SW480 (cell line): ENCODE measurements at places on chromosomes 16 and 17.

DNA sequence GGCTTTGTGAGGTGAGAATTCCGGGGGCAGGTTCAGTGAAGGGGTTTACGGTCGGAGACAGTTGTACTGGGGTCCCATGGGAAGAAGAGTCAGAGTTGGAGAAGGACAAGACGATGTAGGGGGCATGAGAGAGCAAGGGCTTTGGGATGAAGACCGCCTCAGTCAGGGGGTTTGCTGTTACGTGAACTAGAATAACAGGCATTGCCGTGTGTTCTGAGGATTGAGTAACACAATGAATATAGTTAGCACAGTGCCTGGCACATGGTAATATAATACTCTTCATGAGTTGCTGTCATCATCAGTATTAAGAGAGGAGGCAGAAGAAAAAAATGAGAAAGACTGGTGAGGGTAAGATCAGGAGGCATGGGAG, 577 bp downstream of the ZNF646 start:
- DNase-seq: no peak

DNA sequence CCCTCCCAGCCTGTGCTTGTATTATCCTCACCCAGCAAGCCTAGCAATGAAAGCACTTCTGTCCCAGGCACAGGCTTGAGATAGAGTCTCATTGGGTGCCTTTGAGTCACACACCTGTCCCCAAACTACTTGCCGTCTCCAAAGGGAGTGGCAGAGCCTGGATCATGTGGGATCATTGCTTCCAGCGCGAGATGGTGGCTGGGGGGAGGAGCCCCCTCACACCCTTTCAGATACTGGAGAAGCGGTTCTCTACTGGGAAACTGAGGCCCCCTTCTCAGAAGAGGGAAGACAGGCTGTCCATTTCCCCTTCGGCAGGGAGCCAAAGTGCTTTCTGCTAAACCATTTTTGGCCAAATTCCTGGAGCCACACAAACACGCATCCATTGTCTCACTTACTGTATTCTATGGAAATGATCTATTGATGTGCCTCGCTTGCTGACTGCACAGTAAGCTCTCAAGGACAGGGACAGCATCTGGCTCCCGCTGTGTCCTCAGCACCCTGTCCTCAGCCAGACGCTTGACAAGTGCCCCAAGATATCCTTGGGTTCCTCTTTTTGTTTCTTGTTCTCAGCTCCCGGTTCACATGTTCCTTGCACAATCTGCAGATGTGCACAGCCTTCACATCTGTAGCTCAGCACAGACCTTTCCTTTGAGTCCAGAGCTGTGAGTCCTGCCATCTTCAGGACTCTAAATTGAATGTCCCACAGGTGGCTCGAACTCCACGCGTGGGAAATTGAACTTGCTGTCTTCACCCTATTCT, 26.0 kb upstream of the DLX3 start:
- DNase-seq: no peak

- no peak for DNase-seq
These were observed 1376.4 kb downstream of the CDH11 start for GRCh38 chr16:63745456-63745855.

GRCh38 chr17:75684924-75685323, 17.8 kb downstream of the SAP30BP start:
- peak; percentile 99 for DNase-seq

DNA sequence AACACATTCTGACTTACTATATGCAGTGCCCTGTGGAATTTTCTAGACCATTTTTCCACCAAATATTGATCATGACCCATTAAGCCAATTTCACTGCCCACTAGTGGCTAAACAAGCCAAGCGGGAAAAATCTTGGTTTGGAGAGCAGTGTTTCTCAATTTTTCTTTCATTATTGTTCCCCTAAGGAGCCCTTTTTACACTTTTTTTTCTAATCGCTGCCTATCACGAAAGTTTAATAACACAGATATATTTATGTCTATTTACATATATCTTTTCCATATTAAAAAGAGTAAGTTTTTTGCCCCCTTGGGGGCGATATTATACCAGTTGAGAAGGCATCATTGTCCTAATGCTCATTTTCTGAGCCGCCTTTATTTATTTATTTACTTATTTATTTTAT, 10.8 kb upstream of the TLCD3B start:
- DNase-seq: no peak

- DNase-seq: no peak
These were observed 49.5 kb upstream of the CMIP start for GRCh38 chr16:81394966-81395655.

GRCh38 chr16:87840271-87840978, 28.9 kb downstream of the SLC7A5 start:
- no peak for DNase-seq

- DNase-seq: no peak
These were observed 5.2 kb upstream of the CCL13 start for GRCh38 chr17:34351096-34351495.

GRCh38 chr16:10782628-10783027, 36.0 kb downstream of the TVP23A start:
- no peak for DNase-seq

DNA sequence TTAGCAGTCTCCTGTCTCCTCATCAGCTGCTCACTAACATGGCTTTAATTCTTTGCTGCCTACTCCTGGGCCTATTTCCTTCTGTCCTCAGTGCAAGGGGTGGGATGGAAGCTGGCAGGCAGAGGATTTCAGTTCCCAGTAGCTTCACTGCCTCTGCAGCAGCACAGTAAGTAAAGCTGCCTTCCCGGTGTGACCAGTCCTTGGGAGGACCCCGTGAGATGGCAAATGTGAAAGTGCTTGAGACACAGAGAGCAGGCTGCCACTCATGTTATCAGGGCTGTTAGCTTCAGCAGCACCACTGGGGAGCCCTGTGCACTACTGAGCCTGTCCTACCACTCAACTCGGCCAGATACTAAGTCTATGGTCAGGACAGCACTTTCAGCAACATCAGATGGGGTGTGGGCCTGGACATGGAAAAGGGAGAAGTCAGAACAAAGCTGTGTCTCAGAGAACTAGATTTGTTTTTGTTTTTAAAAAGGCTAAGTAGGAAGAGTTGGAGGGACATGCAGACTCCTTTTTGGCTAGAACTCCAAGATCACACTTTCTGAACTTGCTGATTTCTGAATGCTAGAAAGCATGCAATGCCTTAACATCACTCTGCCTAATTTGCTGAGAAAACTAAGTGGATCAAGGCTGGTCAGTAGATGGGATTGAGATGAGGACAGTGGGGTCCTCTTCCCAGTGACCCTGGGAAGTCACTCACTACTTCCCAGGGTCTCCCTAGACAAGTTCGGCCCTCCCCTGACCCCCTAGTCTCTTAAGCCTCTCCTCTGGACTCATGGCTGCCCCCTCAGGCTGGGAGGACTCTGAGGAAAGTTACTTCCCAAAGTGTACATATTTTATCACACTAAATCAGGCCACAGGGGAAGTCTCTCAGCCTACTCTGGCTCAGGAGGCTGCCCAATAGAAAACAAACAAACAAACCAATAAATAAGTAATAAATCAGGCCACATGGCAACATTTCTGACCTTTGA, 1.1 kb downstream of the ACSF2 start:
- peak; percentile 61 for DNase-seq

- DNase-seq: no peak
These were observed 98.9 kb downstream of the PRKCB start for GRCh38 chr16:23934610-23935236.

DNA sequence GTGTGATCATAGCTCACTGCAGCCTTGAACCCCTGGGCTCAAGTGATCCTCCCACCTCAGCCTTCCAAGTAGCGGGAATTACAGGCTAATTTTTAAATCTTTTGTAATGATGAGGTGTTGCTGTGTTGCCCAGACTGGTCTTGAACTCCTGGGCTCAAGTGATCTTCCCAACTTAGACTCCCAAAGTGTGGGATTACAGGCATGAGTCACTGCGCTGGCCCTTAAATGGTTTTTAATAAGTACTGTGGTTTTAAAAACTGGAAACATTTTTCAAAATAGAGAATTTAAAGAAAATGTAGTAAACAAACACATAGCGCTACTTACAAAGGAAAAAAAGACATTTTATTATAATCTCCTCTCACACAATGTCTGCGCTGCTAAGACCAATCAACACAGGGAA, 32.2 kb downstream of the MARCHF10 start:
- DNase-seq: no peak

DNA sequence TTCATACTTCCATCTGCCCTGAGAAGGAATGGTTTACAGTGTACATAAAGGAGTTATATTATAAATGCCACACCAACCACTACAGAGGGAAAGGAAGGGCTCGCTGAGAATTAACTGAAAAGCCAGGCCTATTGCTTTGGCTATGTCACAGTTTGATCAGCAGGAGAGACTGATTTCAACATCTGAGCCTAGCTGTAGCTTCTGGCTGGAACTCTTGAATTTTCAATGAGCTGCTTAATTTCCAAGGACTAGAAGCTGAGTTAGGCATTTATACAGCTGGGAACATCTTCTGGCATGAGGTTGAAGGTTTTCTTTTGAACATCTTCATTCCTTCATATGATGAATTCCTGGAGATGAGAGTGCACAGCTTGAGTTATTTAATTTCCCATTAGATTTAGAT, 47.6 kb upstream of the GNAO1 start:
- no peak for DNase-seq

DNA sequence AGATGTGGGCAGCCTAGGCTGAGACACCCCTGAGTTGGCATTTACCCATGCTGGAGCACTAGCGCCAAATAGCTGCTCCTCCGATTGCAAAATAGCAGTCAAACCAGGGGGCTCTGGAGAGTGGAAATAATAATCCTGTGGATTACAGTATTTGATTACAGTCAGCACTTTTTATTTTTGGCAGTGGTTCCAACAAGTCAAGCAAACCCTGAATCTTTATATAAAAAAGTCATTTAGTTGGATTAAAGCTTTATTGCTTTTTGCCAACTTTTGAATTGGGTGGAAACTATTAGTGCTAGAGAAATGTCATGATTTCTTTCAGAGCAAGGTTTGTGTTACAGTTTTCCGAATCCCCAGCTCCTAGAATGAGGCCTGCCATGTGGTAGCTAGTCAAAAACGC, 99.3 kb upstream of the FAM20A start:
- no peak for DNase-seq

GRCh38 chr16:87369117-87369765, 14.3 kb downstream of the FBXO31 start:
- DNase-seq: no peak

- no peak for DNase-seq
These were observed at the start of gene RAP1GAP2 for GRCh38 chr17:2796164-2797125. Gene RAP1GAP2 (plus strand): TSS chr17:2796438. CDS start chr17:2796528, 90 bp downstream.

- no peak for DNase-seq
These were observed 51.4 kb downstream of the USP10 start for GRCh38 chr16:84751241-84751640.

DNA sequence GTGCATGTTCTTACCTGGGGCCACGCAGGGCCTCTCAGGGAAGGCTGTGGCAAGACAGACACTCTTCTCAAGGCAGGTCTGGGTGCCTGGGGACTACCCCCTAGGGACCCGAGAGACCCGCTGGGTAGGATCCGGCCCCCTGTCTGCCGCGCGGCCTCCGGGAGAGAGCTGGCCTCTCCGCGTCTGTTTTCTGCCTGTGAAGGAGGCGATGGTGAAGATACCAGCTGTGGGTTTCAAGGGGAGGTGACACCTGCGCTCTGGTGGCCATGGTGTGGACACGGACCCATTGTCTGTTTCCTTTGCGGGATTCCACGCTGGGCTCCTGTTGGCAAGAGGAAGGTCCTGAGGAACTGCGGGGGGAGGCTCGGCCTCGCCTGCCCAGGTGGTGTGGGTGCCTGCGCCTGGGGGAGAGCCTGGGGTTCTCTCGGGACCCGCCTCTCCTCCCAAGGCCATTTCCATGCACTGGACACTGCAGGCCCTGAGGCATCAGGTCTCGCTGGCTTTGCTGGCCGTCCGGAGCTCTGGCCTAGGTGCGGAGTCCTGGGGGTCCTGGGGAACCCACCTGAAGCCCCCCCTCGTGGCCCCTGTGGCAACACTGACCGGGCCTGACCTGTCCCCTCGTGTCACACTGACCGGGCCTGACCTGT, 12.2 kb upstream of the METRNL start:
- DNase-seq: no peak

DNA sequence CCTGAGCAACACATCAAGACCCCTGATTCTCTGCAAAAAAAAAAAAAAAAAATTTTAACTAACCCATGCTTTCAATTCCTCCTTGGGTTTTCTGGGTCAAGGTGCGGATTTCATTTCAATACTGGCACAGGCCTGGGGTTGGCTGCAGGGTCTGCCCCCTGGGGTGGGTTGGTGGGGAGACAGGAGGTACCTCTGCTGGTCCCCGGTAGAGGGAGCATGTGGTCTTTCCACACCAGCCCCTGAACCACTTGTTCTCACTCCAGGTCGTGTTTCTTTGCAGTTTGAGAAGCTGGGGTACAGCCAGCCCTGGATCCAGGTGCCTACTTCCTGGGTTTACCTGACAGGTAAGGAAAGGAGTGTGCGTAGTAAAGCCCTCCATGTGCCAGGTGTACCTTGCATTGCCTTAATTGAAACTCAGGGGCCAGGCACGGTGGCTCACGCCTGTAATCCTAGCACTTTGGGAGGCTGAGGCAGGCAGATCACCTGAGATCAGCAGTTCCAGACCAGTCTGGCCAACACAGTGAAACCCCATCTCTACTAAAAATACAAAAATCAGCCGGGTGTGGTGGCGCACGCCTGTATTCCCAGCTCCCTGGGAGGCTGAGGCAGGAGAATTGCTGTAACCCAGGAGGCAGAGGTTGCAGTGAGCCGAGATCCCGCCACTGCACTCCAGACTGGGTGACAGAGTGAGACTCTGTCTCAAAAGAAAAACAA, 21.8 kb downstream of the SDR42E2 start:
- no peak for DNase-seq

GRCh38 chr17:72176951-72177660, 56.3 kb downstream of the SOX9 start:
- no peak for DNase-seq

GRCh38 chr17:81400996-81401722, 5.9 kb downstream of the BAHCC1 start:
- DNase-seq: no peak

- no peak for DNase-seq
These were observed 2.5 kb downstream of the PRAC2 start for GRCh38 chr17:48725288-48726064.

- DNase-seq: no peak
These were observed 6.9 kb downstream of the IFT20 start for GRCh38 chr17:28328325-28328724.

- no peak for DNase-seq
These were observed 44.6 kb downstream of the CMTM4 start for GRCh38 chr16:66651965-66652364.

DNA sequence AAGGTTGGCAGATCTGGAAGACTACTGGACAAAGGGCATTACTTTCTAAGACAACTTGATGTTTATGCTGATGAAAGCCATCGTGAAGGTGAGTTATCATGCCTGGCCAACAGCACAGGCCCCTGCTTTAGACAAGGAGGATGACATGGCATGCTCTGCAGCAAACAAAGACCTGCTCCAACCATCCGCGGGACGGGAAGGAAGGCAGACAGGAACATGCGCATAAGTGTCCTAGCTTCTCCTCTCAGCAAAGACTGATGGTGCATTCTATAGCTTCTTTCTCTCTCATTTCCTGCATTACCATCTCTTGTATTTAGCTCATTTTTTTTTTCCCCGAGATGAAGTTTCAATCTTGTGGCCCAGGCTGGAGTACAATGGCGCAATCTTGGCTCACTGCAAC, 5.4 kb downstream of the NPLOC4 start:
- DNase-seq: no peak

- no peak for DNase-seq
These were observed 6.1 kb downstream of the SUMO2 start for GRCh38 chr17:75176625-75177024.

GRCh38 chr16:10421596-10421995, 35.7 kb downstream of the ATF7IP2 start:
- DNase-seq: no peak
